Thyroid gland (tissue), 4 donors: ENCODE measurements at places on chromosomes 11 and 22. TPM values are rescaled to one million over a fixed set of nuclear protein-coding genes. Genes with fewer than 3 reads are reported as not detected.
A peak's percentile ranks its signal among the peaks of the same experiment; 100 is the strongest.

DNA sequence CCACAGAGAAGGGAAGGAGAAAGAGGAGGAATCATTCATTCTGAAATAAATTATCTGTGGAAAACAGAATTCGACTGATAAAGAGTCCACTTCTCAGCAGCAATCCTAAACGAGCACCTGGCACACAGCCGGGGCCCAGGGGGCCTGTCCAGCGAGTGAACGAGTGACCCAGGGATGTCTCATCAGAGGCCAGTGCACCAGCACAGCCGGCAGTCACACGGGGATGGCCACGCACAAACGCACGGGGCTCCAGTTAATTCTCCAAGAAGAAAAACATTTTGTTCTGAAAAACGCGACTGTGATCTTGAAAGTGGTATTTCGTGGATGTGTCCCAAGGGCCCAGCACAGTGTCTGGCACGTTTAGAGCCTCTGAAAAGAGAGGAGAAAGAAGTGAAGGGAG, 154.6 kb downstream of the BRD1 start:
- DNase-seq: no peak

DNA sequence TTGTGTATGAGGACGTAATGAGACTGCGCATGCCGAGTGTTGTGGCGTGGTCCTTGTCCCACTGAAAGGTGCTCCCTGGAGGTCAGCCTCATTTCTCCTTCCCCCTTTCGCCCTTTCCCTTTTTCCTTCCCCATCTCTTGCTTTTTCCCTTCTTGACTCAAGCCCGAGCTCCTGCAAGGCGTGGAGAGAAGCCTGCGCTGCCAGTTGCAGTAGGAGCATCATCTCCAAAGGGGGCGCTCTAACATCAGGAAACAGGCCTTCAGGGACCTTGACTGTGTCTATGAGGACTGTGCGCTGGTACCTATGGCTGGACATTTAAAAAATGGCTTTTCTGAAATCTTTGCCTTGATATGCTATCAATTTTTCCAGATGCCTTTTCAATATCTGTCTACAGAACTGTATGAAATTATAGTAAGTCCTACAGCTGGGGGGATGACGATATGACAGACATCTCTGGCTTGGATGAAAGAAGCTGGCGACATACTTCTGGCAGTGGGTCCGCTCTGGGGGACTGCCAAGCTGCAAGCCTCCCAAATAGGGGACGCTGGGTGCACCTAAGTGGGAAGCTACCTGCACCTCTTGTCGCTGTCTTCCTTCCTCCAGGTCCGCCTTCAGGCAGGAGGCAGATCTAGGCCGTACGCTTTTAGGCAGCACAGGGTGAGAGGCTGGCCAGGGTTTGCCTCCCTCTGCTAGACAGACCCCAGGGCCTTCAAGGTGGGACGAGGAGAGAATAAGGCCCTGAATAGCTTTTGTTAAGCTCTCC, 96.5 kb downstream of the NXPE2 start:
- peak; percentile 44 for DNase-seq

DNA sequence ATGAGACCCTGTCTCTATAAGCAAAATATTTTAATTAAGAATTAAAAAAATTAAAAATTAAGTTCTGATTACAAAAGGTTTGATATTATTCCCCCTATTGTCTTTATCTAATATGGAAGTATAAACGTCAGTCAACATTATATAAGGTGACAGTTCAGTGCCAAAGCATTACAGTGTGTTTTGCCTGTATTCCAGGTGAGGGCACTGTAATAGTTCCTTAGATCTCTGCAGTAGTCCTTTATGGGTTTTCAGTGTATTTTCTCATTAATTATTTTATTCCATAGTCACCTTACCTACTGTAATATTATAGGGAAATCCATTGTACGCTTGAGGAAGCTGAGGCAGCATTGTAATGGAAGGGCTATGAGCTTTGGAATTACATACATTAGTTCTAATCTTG, 33.0 kb downstream of the FAR1 start:
- DNase-seq: no peak

DNA sequence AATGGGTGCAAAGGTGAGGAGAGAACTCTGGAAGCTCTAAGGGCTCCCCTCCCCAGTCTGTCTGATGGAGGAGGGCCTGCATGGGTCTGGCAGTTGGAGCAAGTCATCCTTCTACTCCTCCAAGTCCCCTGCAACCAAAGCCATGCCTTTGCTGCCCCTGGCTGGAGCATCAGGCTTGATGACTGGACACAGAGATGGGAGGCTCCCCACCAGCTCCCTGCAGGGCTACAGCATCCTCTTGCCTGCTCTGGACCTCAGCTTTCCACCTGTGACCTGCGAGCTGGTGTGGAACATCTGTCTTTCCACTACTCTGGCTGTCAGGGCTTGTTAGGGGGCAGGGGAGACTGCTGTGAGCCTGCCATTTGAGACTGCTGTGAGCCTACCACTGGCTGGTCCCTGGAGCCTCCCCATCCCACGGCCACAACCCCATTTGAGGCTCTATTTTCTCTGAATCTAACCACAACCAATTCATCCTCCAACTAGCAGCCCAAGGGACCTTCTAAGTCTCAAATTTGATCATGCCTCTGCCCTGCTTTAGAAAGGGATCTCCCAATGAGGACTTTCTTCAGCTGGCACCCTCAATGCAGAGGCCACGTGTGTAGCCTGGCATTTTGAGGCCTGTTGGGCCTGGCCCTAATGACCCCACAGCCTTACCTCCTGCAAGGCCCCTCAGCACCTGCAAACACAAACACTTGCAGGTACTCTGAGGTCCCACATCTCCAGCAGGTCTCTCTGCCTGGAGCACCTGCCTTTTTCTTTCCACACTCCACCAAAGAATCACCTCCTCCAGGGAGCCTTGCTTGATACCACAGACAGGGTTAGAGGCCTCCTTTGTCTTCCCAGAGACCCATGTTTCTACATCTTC, 9.9 kb downstream of the P2RY6 start:
- no peak for DNase-seq

- peak; percentile 64 for DNase-seq
These were observed 70.9 kb downstream of the ADAMTS15 start for GRCh38 chr11:130519128-130519932.

- no peak for DNase-seq
These were observed 12.0 kb upstream of the GAB2 start for GRCh38 chr11:78429660-78430059.

- DNase-seq: no peak
These were observed 127.1 kb downstream of the TRIM29 start for GRCh38 chr11:120010775-120011174.

GRCh38 chr22:47063071-47063509, 300.6 kb downstream of the TBC1D22A start:
- no peak for DNase-seq

- DNase-seq: no peak
These were observed 24.9 kb downstream of the SLC43A1 start for GRCh38 chr11:57490456-57491248.

GRCh38 chr11:98300719-98301118, 720.0 kb upstream of the CNTN5 start:
- DNase-seq: no peak

DNA sequence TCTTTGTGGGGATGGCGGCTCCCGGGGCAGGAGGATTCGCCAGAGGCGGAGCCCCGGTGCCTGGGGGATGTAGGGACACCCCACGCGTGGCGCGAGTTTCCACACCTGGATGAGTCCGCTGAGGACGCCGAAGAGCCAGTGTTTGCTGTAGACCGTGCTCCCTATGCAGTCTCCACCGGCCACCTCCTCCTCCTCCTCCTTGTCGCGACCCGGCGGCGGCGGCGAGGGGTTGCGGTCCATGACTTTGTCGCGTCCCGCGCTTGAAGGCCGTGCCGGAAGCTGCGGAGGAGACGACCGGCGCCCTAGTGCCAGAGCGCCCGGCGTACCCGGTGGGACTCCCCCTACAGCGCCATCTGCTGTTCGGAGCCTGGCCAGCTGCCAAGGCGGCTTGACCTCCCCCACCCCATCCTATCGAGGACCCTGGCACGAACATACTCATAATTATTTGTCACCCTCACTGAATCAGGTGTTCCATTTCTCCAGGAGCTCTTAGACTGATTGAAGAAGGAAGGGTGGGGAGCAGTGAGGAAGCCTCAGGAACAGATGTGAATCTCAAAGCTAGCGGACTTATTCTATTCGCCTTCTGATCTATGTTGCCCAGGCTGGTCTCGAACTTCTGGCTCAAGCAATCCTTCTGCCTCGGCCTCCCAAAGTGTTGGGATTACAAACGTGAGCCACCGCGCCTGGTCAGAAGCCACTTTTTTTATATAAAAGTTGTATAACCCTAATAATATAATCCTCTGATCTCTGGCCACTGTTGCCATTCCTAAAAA, at the start of gene SAAL1:
Gene SAAL1, minus strand, starts transcription at position 281 of the 773 bp plus-strand sequence. Its CDS starts 41 bp downstream, at position 240.
- peak; percentile 87 for DNase-seq

DNA sequence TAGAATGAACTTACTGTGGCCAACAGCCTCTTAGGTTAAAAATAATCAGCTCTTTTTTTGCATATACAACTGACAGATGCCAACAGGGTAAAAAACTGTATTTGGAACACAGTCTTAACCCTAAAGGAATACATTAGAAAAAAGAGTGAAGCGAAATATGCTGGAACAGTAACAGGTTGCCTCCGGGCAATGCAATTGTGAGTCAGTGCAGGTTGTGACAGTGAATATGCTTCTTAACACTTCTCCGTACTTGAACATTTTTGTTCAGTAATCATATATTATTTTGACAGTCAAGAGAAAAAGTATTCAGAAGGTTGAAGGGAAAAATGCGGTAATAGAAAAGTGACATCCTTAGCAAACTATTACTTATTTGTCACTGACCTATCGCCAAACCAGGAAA, 98.5 kb downstream of the DBX1 start:
- no peak for DNase-seq

GRCh38 chr11:35321532-35322317, 97.6 kb downstream of the SLC1A2 start:
- no peak for DNase-seq

DNA sequence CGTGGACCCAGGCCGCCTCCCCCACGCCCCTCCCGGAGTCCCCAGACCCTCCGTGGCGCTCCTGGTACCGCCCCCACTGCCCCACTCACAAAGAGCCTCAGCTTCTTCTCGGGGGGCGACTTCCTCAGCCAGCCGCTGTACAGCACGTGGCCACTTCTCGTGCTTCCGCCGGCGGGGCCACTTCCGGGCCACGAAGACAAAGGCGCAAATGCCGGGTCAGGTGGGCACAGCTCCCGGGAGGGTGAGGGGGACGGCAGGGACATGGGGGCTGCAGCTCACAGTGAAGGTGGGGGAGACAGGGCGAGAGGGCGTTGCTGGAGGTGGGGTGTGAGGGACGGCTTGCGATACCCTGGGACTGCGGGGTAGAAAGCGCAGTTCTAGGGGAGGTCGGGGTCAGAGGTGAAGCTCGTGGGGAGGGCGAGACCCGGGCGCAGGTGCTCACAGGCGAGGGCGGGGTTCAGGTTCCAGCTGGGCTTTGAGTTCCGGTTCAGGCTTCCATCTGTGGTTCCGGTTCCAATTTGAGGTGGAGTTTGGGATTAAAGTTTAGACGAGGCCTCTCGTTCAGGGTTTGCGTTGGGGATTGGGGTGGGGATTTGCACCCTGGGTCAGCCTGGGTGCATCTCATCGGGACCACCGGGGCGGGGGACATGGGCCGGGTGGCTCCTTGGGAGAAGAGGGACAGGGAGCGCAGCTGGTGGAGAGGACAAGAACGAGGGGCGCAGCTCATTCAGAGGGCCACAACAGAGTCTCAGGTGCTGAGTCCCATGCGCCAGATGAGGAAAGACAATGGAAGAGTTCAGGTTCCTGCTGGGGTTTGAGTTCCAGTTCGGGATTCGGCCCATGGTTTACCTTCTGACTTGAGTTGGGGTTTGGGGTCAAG, at the start of gene GAB4:
Gene GAB4, minus strand, starts transcription at position 371 of the 880 bp plus-strand sequence. Its CDS starts 108 bp downstream, at position 263.
- DNase-seq: no peak

- no peak for DNase-seq
These were observed 9.0 kb downstream of the SYT12 start for GRCh38 chr11:67031791-67032561.

GRCh38 chr11:66126808-66127555, 56.9 kb downstream of the PACS1 start:
- peak; percentile 76 for DNase-seq

GRCh38 chr11:128195756-128196155, 391.6 kb downstream of the ETS1 start:
- DNase-seq: no peak

Gene HEPN1
- total RNA-seq: not detected

Gene TMPRSS4
- total RNA-seq: 0.83 TPM

Gene F2
- total RNA-seq: not detected

Gene THRSP
- not detected for total RNA-seq

Gene SHISA8
- total RNA-seq: not detected

Gene APOBEC3H
- not detected for total RNA-seq

Gene GGTLC2
- total RNA-seq: 0.45 TPM

Gene OR52N4
- total RNA-seq: 0.83 TPM

Gene DEUP1
- not detected for total RNA-seq

Gene SYT13
- 1.7 TPM for total RNA-seq

Gene FADS3
- 32.2 TPM for total RNA-seq

Gene CARD18
- not detected for total RNA-seq

Gene SULT4A1
- not detected for total RNA-seq
